ENCODE measurements at places on chromosomes 16 and 17.

- no peak for DNase-seq
Observed at GRCh38 chr17:60781880-60782412, 104.3 kb downstream of the BCAS3 start.

- no peak for DNase-seq
Observed at GRCh38 chr17:82474223-82475010, 15.9 kb downstream of the NARF start.

- DNase-seq = no peak
Observed at GRCh38 chr17:70945386-70945785, 776.1 kb downstream of the KCNJ2 start.

DNA sequence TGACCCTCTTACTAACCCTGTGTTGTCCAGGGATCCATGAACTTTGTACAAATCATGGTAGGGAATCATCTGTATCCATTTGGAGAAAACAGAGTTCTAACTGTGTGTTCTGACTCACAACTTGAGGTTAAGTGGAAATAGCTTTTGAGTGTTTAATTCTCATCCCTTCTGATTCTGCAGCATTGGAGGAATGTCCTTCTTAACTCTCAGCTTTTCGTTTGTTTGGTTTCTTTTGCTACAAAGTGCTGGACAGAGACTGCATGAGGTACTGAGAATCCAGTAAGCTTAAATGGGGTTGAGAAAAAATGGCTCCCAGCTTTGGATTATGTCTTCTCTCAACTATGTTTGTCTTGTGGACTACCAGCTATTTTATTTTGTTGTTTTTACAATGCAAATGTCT lies 352.1 kb upstream of the KIF2B start:
- DNase-seq = no peak

DNA sequence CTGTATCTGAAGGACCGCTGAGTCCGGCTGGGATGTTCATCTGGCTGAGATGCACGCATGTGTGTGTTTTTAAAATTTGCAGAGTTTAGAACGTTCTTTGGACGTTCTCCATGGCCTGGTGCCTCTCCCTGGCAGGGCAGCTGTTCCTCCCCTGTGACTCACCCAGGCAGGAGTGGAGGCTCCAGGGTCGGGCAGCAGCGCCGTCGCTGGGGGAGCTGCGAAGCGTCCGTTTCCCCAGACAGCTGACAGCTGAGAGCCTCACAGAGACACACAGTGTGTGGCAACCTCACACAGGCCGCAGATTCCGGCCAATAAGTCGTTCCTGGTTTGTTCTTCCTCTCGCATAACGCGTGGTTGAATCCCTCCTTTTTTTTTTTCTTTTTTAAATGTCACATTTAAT lies 80.6 kb downstream of the OR1D5 start:
- peak; percentile 59 for DNase-seq

- DNase-seq = peak; percentile 50
Observed at GRCh38 chr17:31339906-31340661, 18.7 kb upstream of the EVI2A start.

DNA sequence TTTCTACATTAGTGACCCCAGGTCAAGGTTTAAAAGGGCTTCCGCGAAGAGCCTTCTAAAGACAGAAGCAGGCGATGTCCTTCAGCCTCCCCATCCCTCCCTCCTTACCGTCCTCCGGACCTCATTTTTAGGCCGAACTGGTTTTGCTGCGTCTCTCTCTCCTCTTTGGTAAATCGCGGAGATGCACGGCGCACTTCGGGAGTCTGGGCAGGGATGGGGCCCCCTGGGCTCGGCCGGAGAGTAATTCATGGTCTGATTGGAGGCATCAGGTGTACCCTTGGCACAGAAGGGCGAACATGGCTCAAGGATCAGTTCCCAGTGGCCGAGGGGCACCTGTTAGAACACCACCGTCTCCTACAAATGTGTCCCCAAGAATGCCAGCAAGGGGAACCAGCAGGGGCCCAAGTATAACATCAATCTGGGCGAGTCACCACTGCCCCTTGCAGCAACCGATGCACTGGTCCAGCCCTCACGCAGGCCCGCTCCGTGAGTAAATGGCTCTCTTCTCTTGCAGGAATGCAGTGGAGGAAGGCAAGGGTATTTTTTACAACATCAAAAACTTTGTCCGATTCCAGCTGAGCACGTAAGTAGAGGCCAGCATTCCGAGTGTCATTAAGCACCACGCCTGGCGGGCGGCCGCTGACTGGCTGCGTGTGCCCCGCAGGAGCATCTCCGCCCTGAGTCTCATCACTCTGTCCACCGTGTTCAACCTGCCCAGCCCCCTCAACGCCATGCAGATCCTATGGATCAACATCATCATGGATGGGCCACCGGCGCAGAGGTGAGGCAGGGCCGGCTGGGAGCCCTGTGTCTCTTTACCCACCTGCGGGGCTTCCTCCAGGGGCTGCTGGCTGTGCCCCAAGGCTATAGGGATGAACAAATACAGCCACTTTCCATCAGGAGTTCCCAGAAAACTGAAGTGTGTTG lies 45.6 kb downstream of the MEAK7 start:
- no peak for DNase-seq

GRCh38 chr16:58299757-58300349 lies 5.0 kb upstream of the PRSS54 start:
- DNase-seq = no peak

DNA sequence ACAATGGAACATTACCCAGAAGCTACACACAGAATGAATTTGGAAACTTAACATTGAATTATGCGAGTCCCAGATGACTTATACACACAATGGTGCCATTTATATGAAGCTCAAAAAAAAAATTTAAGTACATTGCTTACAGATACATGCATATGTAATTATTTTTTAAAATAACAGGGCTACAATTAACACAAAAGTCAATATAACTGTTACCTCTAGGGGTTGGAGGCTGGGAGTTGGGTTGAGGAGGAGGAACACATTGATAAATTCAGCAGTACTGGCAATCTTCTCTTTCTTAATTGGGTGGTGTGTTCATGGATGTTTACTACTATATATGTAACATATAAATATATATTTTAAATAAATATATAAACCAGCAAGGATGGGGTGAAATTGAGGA lies 1.1 kb downstream of the ZNF23 start:
- no peak for DNase-seq

DNA sequence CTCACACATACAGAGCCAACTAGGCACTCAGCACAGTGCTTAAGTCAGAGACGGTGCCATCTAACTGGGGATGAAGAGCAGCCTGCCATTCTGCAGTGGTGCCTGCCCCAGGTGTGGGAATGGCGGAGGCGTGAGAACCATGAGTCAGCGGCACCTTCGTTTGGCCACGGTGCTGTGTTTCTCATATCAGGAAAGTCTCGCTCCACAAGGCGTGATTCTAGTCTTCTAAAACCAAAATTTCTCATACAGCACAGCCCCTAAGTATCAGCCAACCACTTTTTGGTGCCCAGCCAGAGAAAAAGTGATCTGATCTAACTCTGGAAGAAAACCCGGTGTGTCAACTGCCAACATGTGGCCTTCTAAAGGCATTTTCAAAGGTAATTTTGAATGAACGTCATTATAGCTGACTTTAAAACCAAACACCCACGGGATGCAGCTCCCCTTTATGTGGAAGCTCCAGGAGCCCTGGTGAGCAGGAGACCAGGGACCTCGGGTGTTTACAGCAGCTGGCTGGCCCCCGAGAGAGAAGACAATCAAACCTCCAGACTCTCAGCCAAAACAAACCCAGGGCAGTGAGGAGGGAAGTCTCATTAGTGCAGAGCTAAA lies 54.6 kb downstream of the ABCC12 start:
- no peak for DNase-seq

DNA sequence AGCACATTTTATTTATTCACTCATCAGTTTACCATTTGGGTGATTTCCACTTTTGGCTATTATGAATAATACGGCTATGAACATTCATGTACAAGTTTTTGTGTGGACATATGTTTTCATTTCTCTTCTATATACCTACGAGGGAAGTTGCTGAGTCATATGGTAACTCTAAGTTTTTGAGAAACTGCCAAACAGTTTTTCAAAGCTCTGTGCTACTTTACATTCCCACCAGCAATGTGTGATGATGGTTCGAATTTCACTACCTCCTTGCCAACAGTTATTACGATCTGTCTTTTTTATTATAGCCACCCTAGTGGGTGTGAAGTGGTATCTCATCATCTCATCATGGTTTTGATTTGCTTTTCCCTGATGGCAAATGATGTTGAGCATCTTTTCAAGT lies 63.7 kb upstream of the MRTFB start:
- DNase-seq = peak; percentile 19

DNA sequence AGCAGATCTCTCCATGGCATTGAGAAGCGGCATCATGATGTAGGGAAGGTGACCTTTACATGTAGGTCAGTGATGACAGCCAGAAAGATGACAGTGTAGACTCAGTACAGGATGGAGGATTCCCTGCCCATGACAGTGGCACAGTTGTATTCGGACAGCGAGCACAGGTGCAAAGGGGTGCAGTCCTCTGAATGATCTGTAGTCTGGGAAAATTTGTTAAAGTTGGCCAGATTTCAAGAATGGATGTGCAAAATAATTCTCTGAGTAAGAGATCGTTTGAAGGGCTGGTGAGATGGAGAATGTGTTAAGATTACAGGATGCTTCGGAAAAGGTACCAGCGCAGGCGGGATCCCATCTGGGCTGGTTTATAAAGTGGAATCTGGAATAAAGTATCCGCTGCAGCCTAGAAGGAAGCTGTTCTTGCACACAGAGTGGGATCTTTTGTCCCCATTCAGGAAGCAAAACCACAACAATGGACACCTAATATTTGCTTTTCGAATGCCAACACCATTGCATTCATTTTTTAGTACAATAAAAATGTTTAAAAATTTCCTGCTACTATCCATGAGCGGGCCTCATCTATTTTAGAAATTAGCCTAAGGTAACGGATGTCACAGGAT lies 101.2 kb downstream of the RPTOR start:
- no peak for DNase-seq

DNA sequence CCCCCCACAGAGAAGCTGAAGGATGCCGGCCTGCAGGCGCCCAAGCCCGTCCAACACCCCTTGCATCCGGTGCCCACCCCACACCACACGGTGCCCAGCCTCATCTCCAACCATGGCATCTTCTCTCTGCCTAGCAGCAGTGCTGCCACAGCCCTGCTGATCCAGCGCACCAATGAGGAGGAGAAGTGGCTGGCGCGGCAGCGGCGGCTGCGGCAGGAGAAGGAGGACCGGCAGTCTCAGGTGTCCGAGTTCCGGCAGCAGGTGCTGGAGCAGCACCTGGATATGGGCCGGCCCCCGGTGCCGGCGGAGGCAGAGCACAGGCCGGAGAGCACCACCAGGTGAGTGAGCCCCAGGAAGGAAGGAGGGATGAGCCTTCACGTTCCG lies 31.5 kb downstream of the GINS2 start:
- DNase-seq = no peak
